Esophagus muscularis mucosa (tissue), 4 donors: ENCODE measurements at places on chromosomes 3 and 15. TPM values are rescaled to one million over a fixed set of nuclear protein-coding genes. Genes with fewer than 3 reads are reported as not detected.

Gene TIMP4
- total RNA-seq, result 48.0 TPM

Gene CELF6
- 2.0 TPM for total RNA-seq

Gene OSTN
- not detected for total RNA-seq

Gene ERICH6
- total RNA-seq, result not detected

Gene DNASE1L3
- not detected for total RNA-seq

- peak overlapping the region; percentile 81 for H3K4me3 ChIP-seq
- H3K27ac ChIP-seq, result peak overlapping the region; percentile 95
- H3K27me3 ChIP-seq, result no peaks in the 10 kb centered on the region
- no peak for DNase-seq
- H3K4me1 ChIP-seq, result peaks cover 38% of the 10 kb centered on the region
Measured at GRCh38 chr15:85793641-85794597, 806 bp downstream of the KLHL25 start.

DNA sequence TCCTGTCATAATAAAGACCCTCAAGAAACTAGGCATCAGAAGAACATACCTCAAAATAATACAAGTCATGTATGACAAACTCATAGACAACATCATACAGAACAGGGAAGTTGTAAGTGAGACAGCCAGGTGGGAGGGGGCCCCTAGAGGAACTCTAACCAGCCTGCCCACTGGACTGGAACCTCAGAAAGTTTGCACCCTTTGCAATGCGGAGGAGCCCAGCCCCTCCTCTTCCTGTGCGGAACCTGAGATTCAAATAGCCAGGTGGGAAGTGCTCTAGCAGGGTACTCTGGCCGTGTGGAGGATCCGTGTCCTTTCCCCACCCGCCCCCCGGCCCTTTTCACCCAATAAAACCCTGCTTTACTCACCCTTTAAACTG, 387.0 kb upstream of the CBLB start:
- DNase-seq, result no peak
- no peak overlapping the region for H3K4me3 ChIP-seq
- no peak overlapping the region for H3K27ac ChIP-seq
- H3K4me1 ChIP-seq, result no peaks in the 10 kb centered on the region

DNA sequence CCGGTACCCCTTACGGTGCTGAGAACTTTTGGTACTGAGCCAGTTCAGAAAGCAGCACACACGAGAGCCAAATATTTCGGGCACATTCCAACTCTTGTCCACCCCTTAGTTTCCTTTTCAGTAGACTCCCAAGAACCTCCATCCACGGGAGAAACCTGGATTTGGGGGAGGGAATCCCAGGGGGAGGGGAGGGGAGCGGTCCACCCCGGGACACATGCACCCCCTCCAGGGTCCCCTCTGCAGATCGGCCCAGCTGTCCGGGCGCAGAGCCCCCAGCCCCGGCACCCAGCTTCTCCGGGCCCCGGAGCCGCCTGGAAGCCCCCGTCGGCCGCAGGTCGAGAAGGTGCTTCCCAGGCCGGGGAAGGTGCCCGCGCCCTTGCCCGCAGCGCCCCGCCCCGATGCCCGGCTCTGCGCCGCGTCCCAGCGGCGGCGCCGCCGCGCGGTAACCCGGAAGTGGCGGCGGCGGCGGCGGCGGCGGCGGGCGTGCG, 455 bp upstream of the ABHD17C start:
- no peaks in the 10 kb centered on the region for H3K27me3 ChIP-seq
- peaks cover 29% of the 10 kb centered on the region for H3K4me1 ChIP-seq
- H3K27ac ChIP-seq, result peak overlapping the region; percentile 92
- no peaks in the 10 kb centered on the region for H3K36me3 ChIP-seq

DNA sequence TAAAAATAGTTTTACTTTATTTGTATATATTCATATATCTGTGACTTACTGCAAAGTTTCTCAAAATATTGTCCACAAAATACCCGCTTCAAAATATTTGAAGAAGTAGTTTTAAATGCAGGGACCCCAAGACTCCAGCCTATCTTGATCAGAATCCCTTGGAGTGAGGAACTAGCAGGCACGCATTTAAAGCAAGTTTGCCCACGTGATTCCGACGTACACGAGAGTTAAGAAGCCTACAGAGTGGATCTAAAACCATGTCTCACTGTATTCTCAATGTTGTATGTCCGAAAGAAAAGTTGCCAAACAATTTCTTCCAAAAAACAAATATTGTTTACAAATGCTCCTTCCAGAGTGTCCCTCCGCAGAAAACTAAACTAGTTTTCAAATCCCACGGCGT, 1.7 kb downstream of the GABRB3 start:
- no peaks in the 10 kb centered on the region for H3K36me3 ChIP-seq
- H3K4me1 ChIP-seq, result peaks cover 22% of the 10 kb centered on the region
- no peak for DNase-seq
- no peak overlapping the region for H3K27ac ChIP-seq
- peaks cover 15% of the 10 kb centered on the region for H3K27me3 ChIP-seq
- H3K4me3 ChIP-seq, result no peak overlapping the region

GRCh38 chr3:19384868-19385267, 236.6 kb downstream of the KCNH8 start:
- H3K4me3 ChIP-seq, result no peak overlapping the region
- DNase-seq, result no peak
- no peaks in the 10 kb centered on the region for H3K27me3 ChIP-seq
- no peaks in the 10 kb centered on the region for H3K36me3 ChIP-seq
- H3K4me1 ChIP-seq, result no peaks in the 10 kb centered on the region

GRCh38 chr3:71896751-71897150, 111.8 kb upstream of the PROK2 start:
- no peaks in the 10 kb centered on the region for H3K36me3 ChIP-seq
- no peak overlapping the region for H3K4me3 ChIP-seq
- H3K4me1 ChIP-seq, result peaks cover 2% of the 10 kb centered on the region
- no peaks in the 10 kb centered on the region for H3K27me3 ChIP-seq
- DNase-seq, result no peak
